ENCODE measurements at places on chromosomes 12 and 14.
A peak's percentile ranks its signal among the peaks of the same experiment; 100 is the strongest.

- no peak for DNase-seq
Observed at GRCh38 chr12:24697295-24697694, 251.6 kb downstream of the BCAT1 start.

DNA sequence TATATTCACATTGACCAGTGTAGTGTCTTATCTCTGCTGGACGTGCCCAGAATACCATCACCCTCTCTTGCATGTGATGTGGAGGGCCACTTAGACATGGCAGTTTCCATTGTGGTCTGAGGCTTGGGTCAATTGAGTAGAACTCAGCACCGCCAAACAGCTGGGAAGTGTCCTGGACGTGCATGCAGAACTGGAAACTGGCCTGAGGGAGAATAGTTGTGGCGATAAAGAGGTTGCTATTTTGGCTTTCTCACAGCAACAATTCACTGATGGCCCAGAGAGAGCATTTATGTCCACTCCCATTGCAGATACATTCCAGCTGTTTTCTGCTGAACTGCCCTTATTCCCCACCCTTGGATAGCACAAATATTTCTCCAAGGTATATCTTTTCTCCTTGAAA is 210.1 kb upstream of the DAAM1 start:
- no peak for DNase-seq

GRCh38 chr12:30985814-30986452 is 59.4 kb downstream of the TSPAN11 start:
- peak; percentile 58 for DNase-seq

- DNase-seq: peak; percentile 22
Observed at GRCh38 chr12:9707864-9708808, 24.8 kb downstream of the CLECL1 start.

- DNase-seq: no peak
Observed at GRCh38 chr14:68589447-68590200, 203.2 kb downstream of the ZFP36L1 start.

DNA sequence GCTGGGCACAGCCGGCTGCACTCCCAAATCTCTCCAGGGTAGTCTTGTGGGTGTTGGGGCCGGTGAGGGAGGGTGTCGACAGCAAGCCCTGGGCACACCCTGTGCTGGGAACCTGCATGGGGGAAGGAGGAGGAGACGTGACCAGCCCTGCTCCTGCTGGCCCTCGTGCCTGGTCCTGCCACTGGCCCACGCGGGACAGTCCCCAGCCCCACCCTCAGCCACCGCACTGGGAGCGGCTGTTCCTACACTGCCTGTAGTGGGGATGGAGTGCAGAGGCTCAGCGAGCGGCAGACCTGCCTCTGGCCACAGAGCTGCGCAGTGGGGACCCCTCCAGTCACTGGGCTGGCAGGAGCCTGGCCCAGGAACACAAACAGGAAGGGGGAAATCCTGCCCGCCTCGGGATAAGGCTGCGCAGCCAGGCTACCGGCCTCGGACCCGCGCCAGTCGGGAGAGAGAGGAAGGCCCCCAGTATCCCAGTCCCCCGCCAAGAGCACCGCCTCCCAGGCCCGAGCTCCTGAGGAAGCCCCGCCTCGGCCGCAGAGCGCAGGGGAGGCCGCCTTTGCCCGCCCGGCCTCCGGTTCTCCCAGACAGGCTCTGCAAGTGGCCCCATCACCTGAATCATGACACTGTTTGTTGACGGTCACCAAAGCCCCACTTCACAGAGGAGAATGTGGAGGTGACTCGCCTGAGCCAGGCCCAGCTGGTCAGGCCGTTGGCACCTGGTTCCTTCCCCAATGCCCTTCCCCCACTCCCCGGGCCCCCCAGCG is 10.6 kb downstream of the AHNAK2 start:
- peak; percentile 5 for DNase-seq

DNA sequence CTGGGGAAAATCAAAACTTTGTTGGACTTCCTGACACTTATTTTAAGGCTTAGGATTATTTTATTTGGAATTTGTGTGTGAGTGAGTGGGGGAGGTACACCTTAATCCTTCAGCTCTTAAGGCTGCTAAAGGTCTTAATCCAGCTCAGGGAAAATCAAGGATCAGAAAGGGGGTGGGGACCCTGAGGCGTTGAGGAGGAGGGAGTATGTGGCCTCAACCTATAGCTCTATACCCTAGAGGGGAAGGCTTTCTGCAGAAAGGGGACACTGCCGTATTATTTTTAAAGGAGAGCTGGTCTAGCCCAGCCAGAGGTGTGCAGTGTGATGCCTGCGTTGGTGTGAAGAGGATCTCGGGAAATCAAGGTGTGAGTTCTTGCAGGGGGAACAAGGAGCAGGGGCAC is 20.0 kb downstream of the IRF2BPL start:
- no peak for DNase-seq

DNA sequence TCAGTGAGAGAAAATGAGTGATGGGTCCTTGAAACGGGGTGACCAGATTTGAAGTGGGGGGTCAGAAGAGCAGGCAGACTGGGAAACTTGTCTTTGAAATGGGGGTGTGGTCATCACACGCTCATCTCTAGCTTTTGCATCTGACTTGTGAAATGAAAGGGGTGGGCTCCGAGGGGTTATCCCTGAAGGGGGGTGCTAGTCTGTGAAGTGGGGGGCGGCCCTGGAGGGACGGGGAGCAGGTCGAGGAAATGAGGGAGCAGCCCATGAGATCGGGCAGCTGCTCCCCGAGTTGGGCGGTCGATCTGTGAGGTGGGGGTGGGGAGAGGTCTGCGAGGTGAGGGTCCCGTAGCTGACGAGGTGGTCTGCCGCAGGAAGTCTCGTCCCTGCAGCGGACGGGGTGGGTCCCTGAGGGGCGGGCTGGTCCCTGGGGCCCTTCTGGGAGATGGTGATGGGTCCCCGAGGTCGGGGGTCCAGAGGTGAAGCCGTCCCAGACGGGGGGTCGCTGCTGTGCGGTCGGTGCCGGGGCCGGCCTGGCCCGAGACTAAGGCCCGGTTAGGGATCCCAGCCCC is 542 bp downstream of the PXN start:
- peak; percentile 11 for DNase-seq

DNA sequence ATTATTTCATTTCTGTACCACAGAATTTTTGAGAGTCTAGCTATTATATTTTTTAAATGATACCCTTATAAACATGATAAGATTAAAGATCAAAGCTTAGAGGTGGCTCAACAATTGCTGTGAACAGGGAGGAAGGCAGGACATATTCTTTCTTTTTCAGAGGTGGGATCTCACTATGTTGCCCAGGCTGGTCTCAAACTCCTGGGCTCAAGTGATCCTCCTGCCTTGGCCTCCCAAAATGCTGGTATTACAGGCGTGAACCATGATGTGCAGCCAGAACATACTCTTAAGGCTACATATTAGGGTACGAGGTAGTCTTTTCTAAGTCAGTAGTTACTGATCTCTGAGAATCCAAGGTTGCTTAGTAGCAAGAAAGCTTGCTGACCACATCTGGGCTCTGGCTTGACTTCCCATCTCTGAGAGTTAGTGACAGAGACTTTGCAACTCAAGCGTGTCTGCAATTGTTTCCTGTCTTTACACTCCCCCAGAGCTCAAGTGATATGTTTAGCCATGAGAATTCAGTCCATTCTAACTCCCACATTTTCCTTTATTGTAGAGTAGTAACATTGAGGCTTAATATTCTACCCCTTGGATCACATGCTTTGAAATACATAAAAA is 8.6 kb downstream of the RAB5B start:
- no peak for DNase-seq

GRCh38 chr14:75025082-75025481 is 22.4 kb downstream of the EIF2B2 start:
- DNase-seq: no peak

DNA sequence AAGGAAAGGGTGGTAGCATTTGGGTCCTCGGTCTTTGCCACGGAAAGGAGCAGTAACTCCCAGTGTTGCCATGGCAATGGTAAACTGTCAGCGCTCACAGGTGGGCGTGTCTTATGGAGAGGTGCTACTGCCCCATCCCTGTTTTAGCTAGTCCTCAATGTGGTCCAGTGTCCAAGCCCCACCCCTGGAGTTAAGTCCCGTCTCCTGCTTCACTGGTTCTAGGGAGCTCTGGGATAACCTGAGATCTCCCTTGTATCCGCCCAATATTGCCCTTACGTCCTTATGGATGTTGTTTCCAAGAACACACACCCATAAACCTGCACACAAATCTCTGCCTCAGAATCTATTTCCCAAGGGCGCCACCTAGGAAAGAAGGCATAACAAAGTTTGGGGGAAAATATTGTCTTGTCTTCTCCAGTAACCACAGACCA is 64.2 kb downstream of the SPRING1 start:
- no peak for DNase-seq

- no peak for DNase-seq
Observed at GRCh38 chr12:23909551-23909950, 39.9 kb downstream of the SOX5 start.

- DNase-seq: no peak
Observed at GRCh38 chr14:57981817-57982560, 116.1 kb upstream of the SLC35F4 start.

DNA sequence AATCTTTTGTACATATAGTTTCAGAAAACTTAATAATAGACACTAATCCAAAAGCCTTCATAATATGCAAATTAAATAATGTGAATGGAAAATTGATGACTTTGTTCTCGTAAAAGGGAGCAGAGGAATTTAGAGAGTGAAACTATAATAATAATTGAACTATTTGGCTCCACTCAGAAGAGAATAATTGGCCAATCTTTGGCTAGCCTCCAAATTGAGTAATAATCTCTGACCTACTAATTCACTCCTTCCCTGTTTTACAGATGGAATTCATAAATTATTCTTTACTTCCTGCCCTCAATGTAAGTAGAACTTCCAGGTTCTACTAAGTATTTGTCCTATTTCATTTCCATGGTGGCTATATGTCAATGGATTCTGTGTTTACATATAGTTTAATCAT is 15.8 kb downstream of the TRIM9 start:
- no peak for DNase-seq

DNA sequence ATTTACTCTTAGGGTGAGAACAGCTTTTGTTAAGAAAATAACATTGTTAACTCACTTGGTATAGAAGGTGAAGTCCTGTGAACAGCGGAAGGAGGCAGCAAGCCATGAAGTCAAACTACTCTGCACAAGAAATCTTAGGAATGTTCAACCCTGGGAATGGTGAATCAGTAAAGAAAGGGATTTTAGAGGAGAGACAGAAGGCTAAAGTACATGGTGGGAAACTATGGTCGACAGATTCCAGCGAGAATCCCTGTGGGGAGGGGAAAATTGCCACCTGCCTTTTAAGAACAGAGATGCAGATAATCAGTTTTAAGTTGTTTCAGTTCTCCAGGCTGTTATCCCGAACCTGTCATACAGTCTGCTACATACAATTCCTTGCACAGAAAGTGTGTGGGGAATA is 63.2 kb upstream of the PTPRR start:
- DNase-seq: no peak

DNA sequence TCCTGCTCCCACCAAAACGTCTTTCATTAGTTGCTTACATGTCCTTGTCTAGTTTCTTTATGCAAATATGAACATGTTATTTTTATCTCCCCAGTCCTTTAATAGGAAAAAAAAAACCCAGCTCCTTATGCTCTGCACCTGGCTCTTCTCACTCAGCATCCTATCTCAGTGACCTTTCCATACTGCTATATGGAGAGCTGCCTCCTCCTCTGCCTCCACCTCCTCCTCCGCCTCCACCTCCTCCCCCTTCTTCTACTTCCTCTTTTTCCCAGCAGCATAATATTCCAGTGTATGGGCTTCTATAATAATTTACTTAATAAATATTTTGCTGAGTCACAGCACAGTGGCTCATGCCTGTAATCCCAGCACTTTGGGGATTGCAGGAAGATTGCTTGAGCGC is 31.5 kb downstream of the ABCB9 start:
- no peak for DNase-seq

DNA sequence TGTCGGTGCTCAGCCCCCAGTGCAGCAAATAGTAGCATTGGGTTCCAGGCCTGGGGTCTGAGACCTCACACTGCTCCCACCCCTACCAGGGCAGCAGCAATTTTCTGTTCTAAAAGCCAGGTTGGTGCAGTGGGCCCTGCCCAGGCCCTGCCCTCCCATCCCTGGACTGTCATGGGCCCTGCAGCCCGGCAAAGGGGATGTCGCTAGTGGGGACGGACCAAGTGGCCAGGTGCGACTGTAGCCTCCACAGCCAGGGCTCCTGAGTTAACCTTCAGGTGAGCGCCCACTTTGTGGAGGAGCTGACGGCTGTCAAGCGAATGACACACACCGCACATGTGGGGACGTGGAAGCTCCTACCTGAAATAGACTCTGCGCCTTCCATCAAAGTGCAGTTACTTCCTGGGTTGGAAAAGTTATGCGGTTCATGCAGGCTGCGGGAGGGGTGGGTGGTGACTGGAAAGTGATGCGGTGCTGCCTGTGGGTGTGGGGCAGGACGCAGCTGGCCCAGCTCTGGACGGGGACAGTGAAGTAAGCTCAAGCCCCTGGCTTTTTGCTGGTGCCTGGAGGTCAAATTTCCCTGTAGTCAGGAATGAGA is 1.5 kb downstream of the INF2 start:
- no peak for DNase-seq

- DNase-seq: no peak
Observed at GRCh38 chr12:3601461-3602150, 110.6 kb downstream of the PRMT8 start.
